ENCODE measurements at places on chromosomes 12 and 14.
A peak's percentile ranks its signal among the peaks of the same experiment; 100 is the strongest.

GRCh38 chr12:25151476-25151875 lies 43.5 kb downstream of the DNAI7 start:
- DNase-seq, result peak; percentile 86

GRCh38 chr14:23572836-23573235 lies 5.2 kb upstream of the AP1G2 start:
- no peak for DNase-seq

DNA sequence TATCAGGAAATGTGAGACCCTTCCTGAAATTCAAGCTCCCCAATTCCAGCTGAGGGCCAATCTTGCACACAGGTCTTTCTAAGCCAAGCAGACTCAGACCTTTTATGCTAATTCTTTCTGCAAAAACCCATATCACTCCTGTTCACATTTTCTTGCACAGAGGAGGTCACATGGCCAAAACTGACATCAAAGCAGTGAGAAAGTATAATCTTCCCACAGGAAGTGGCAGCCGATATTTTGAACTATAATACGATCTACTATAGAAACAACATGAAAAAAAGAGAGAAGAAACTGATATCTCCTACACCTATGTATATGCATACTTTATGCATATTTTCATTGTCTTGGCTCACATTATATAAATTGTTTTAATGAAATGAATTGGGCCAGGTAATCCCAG lies 132.9 kb upstream of the SSTR1 start:
- DNase-seq, result no peak

DNA sequence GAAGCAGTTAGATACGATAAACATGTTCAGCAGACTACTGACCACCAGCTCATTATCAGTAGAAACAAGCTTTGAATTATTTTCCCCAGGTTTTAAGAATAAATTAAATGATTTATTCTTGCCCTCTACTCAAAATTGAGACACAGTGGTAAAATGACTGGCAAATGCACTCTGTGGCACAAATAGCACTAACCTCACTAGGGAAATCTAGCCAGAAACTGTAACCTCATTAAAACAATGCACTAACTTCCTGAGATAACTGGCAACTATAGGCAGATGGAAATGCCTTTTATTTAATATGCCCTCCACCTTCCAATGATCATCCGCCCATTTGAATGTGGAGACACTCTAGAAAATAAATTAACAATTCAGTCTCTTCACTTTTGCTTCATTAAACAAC lies 33.2 kb downstream of the CPNE8 start:
- no peak for DNase-seq

GRCh38 chr12:10052193-10052913 lies 21.9 kb downstream of the CLEC9A start:
- no peak for DNase-seq

GRCh38 chr12:52486166-52487105 lies 6.6 kb downstream of the KRT6A start:
- peak; percentile 54 for DNase-seq

GRCh38 chr14:30333934-30334333 lies 225.0 kb upstream of the G2E3 start:
- no peak for DNase-seq

- no peak for DNase-seq
Observed at GRCh38 chr12:108679106-108679681, 45.5 kb upstream of the SELPLG start.

- DNase-seq, result no peak
Observed at GRCh38 chr14:63229330-63230059, 25.3 kb downstream of the RHOJ start.

DNA sequence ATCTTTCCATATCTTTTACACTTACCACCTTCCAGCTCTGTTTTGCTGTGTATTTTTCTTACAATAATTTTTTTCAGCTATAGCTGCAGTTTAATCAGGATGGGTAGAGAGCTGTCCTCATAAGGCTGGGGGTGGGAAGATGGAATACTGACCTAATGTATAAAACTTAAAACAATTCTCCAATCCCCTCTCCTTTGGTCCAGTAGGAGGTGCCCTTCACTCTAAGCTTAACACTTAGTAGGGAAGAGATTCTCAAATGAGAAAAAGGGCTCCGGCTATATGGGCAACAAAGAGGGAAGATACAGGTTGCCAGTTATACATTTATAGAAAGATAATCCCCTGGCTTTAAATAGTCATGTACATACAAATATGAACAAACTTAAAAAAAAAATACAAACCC lies 2.8 kb downstream of the ORMDL2 start:
- DNase-seq, result no peak

DNA sequence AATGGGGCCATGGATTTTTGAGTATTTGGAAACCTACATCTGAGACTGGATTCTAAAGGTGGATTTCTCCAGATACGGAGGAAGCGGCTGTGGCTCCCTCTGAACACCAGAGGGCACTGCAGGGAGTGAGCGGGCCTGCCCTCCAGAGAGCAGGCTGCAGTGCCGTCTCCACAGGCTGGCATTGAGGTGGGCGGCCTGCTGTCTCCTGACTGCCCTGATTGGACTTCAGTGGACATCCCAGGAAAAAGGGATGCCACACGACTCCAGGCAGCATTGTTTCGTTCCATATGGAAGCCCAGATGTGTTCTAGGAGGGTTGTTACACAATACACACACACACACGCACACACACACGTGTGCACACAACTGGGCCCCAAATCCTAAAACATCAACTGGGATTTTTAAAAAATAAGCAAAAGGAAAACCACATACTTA lies 20.9 kb upstream of the ANO2 start:
- DNase-seq, result peak; percentile 27

- no peak for DNase-seq
Observed at GRCh38 chr12:33296529-33296928, 143.1 kb downstream of the SYT10 start.

- DNase-seq, result no peak
Observed at GRCh38 chr12:2483713-2484112, 311.1 kb upstream of the FKBP4 start.

DNA sequence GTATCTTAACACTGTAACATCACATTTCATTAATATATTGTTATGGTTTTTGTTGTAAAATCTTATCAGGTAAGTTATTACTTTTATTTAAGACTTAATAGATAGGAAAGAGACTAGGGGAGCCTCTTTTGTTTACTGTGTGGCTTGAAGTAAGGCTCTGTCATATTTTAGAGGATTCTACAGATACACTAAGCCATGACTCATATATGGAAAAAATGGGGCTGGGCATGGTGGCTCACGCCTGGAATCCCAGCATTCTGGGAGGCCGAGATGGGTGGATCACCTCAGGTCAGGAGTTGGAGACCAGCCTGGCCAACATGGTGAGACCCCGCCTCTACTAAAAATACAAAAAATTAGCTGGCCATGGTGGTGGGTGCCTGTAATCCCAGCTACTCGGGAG lies 23.6 kb upstream of the NPFF start:
- peak; percentile 48 for DNase-seq

GRCh38 chr12:64558754-64559153 lies 51.5 kb upstream of the RASSF3 start:
- no peak for DNase-seq

DNA sequence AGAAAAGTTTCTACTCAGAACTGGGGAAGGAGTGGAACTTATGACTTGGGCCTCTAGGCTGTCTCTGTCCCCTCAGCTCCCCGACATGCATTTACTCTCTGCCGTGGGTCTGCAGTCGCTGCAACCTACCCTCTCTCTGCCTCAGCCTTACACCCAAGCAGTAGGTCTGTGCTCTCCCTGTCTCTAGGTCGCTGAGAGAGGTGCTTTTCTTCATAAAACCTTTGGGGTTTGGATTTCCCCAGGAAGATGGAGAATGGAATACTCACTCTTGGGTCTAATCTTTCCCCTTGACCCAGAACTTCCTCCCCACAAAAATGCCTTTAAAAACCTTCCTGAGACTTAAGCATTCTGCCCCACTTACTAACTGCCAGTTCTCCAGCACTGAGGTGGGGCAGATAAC lies 12.9 kb downstream of the GPR84 start:
- no peak for DNase-seq

DNA sequence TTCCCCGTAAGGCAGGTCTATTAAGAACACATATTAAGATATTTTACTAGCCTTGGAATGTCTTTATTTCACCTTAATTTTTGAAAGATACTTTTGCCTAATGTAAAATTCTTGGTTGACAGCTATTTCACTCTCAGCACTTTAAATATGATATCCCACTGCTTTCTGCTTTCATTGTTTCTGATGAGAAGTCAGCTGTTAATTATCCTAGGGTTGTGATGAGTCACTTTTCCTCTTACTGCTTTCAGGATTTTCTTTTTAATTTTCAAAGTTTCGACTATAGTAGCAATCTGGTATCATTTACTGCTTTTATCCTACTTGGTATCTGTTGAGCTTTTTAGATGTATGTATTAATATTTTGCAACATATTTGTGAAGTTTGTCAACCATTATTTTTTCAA lies 578.9 kb upstream of the ATP2B1 start:
- no peak for DNase-seq

GRCh38 chr12:52531566-52532300 lies 11.5 kb upstream of the KRT5 start:
- no peak for DNase-seq

- DNase-seq, result no peak
Observed at GRCh38 chr12:89544681-89545184, 18.9 kb upstream of the POC1B start.

GRCh38 chr14:20295067-20295466 lies 10.7 kb downstream of the TTC5 start:
- no peak for DNase-seq
